ENCODE measurements at places on chromosomes 1 and 21.

- no peak for DNase-seq
Observed at GRCh38 chr1:219123036-219123435, 50.6 kb upstream of the LYPLAL1 start.

- DNase-seq: no peak
Observed at GRCh38 chr1:185767508-185768120, 33.4 kb downstream of the HMCN1 start.

- peak; percentile 33 for DNase-seq
Observed at GRCh38 chr1:99305626-99306025, 41.3 kb downstream of the PLPPR4 start.

- DNase-seq: no peak
Observed at GRCh38 chr1:228273720-228274451, 66.0 kb downstream of the OBSCN start.

DNA sequence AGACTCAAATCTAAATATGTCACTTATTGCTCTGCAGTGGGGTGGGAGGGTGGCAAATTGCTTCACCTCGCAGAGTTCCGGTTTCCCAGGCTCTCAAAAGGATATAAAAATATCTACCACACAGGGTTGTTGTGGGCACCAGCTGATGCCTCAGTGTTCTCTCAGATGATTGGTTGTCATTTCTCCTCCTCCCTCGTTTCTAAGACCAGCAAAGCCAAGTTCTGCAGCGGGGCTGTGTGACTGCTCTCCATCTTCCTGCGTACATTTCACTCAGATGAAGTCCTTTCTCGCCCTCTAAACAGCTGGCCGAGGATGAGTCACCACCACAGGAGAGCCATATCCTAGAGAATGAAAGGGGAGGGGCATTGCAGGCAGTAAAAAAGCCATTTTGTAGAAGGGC is 35.0 kb upstream of the VWA5B1 start:
- DNase-seq: peak; percentile 47

- DNase-seq: no peak
Observed at GRCh38 chr1:52041551-52042185, 8.1 kb upstream of the KTI12 start.

- peak; percentile 32 for DNase-seq
Observed at GRCh38 chr1:97366984-97367383, 553.9 kb downstream of the DPYD start.

DNA sequence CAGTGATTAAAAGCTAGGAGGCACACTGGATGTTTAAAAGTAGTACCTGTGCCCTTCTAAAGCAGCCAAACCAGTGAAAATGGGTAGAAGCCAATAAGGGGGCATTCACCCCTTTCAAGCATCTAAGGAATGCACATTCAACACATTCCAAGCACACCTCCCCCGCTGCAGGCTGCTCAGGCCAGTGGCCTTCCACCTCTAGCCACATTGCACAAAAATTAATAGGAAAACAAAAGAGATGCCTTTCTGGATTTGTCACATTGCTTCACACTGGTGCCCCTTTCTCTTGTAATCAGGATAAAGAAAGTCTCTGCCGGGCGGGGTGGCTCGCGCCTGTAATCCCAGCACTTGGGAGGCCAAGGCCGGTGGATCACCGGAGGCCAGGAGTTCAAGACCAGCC is 834.0 kb downstream of the USP25 start:
- peak; percentile 75 for DNase-seq

GRCh38 chr21:30921129-30921528 is 39.7 kb upstream of the KRTAP11-1 start:
- no peak for DNase-seq

DNA sequence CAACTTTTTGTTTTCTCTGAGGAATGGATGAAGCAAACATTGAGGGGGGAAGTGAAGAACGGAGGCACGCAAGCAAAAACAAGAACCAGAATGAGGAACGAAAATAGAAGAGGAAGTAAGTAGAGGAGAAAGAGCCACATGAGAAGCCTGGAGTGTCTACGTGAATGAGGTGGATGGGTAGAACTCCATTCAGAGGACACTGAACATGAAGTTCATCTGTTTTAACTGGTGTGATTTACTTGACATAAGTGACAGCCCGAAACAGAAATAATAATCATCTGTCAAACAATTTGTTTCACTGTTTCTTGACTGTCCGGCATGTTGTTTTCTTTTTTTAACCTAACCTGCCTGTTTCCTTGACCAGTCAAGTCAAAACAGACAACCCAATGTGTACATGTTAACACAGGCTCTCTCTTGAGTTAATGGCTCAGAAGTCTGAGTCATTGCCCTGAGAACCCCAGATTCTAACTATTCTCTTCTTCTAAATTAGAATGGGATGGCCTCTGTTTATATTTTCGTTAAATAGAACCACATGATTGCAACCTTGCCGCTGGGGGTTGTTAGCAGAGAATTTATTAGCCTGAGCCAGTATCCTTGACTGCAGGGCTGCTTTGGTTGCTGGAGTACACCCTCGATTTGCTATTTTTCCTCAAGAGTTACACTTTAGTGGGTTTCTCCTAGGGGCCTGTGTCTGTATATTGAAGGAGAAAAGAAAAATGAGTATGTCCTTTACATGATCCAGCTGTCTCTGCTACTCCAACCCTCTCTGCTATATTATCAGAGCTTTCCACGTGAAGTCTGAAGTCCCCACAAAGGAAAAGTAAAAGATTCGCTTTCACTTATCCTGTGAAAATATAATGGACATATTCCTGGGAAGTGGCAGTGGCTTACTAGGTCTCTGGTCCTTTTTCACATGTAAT is 151.7 kb downstream of the ZC3H11B start:
- peak; percentile 25 for DNase-seq

DNA sequence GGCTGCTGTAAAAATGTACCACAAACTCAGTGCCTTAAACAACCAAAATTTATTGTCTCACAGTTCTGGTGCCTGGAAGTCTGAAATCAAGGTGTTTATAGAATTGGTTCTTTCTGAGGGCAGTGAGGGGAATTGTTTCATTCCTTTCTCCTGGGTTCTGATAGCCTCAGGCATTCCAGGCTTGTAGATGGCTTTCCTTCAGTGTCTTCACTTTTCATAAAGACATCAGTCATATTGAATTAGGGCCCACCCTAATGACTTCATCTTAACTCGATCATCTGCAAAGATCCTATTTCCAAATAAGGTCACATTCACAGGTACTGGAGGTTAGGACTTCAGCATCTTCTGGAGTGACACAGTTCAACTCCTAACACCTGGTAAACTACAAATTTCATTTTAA is 15.0 kb downstream of the CDKN2C start:
- DNase-seq: no peak

GRCh38 chr1:183546427-183546826 is 43.8 kb downstream of the NCF2 start:
- DNase-seq: no peak

- no peak for DNase-seq
Observed at GRCh38 chr1:57017717-57018116, 51.9 kb upstream of the C8B start.

- no peak for DNase-seq
Observed at GRCh38 chr1:53642215-53642555, 96.8 kb downstream of the GLIS1 start.

DNA sequence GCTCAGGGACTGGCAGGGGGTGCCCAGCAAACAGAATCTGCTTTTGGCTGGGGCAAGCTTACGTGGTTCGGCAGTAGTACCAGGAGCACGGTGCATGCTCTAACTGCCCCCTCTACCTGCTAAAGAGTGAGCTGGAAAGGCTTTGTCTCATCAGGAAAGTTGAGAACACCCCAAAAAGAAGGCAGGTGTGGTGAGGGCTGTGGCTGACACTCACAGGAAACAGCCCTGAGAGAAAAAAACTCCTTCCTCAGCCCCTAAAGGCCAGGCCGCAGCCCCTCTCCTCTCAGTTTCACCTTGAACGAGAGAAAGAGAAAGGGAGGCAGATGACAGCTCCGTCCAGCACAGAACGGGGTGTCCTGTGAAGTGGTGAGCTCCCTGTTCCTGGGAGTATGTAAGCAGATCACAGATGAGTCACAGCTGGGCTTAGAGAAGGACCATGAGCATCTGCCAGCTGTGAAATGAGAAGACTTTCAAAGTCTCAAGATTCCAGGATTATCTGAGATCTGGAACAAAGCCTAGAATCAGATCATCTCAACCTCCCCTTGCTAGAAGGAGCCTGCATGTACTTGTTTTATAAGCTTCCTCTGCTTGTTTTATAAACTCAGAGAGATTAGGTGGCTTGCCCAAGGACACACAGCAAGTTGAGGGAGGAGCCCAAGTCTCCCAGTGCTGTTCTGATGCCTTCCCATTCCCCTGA is 13.4 kb downstream of the LAPTM5 start:
- peak; percentile 7 for DNase-seq

- no peak for DNase-seq
Observed at GRCh38 chr21:34198231-34199120, 125.1 kb downstream of the MRPS6 start.

DNA sequence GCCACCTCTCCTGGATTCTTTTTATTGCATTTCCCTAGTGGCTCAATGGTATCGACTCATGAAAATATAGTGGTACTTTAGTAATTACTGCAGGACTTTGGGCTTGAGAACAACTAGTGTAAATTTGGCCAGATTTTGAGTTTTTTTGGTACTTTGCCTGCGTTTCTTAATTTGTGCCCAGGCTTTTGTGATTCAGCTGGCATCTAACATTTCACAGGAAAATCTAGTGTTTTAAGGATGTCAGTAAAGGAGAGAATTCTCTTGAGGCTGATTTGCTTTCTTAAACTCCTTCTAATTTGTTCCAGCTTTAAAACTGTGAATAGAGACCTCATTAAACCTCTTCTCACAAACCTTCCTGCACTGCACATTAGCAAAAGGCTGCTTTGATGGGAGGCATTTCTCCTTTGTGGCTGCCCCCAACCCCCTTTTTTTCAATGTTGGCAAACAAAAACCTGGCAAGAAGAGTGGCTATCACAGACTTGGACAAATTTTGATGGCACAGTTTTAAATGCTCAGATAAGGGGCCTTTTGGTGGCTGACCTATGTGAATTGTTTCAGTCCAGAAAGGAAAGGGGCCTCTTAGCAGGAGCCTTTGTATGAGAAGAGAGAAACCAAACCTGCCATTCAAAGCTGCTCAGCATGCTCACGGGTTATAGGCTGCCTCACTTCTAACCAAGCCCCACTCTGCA is 113.4 kb upstream of the RAVER2 start:
- DNase-seq: no peak

Measured in fibroblast of skin of back (primary cell).